ENCODE measurements at places on chromosomes 7 and 10.

DNA sequence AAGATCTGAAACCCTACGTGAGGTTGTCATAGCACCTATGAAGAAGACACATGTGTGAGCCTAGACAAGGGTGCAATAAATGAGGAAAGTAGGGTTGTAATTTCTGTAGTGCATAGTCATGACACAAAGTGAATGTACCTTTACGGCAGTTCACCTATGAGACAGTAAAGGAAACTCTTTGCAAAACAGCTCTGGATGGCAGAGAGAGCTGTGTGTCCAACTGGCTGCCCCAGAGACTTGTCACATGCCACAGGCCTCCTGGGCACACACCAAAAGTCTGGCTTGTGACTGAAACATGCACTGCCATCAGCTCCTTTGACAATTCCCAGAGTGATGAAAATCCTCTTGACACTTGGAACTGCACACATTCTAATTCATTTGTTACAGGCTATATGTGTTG is 90.7 kb upstream of the NAMPT start:
- DNase-seq, result no peak

GRCh38 chr10:125089469-125089868 is 70.9 kb downstream of the CTBP2 start:
- DNase-seq, result no peak

DNA sequence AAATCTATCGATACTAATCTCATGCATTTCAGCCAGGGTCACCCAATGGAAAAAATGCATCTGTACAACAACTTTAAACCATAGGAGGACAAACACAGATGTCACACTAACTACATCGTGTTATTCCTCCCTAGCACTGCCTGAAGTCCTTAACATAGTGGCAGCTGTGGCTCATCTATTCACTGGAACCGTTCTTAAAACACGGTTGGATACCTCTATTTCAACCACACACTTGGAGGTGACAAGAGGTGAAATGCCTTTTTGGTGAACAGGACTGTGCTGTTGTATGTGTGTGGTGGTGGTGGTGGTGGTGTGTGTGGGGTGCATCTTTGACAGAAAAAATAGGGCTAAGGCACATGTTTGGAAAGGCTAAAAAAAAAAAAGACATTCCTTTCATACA is 93.1 kb downstream of the NRP1 start:
- DNase-seq, result no peak

GRCh38 chr10:44068716-44069482 is 316.0 kb downstream of the CXCL12 start:
- no peak for DNase-seq

GRCh38 chr10:62584731-62585130 is 210.6 kb downstream of the ZNF365 start:
- no peak for DNase-seq

DNA sequence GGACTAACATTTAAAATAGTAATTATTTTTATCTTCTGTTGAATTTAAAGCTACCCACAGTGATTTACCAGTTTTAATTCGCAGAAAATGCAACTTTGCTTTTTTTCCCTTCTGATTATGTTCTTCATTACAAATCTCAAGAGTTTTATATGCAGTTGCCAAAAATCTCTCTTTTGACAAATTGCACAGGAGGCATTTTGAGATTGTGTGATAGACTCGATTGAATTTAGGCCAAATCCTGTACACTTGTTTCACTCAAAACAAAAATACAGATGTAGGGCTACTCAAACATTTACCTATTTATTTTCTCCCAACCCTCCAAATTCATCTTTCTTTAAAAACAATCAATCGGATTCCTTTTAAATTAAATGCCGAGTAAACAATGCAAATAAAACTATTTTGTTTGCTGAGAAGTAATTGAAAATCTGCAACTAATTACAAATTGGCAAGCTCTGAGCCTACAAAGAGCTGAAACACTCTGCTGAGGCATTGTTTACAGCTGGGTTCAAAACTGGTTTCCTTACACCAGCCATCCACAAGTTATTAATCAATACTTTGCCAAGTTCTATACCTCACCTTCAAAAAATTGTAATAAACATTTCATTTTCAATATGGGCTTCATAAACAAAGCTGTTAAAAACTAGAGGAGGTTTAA is 214.9 kb upstream of the TCF7L2 start:
- DNase-seq, result no peak

GRCh38 chr10:43942096-43942850 is 293.6 kb upstream of the ZNF32 start:
- no peak for DNase-seq

- DNase-seq, result no peak
These were observed 551.6 kb downstream of the CALN1 start for GRCh38 chr7:71860572-71860971.

- DNase-seq, result no peak
These were observed 683.9 kb downstream of the XPNPEP1 start for GRCh38 chr10:109239371-109239770.

- peak; percentile 31 for DNase-seq
These were observed 628 bp downstream of the PARP12 start for GRCh38 chr7:140062118-140062527.

- no peak for DNase-seq
These were observed 12.7 kb downstream of the PPIF start for GRCh38 chr10:79359816-79360498.

DNA sequence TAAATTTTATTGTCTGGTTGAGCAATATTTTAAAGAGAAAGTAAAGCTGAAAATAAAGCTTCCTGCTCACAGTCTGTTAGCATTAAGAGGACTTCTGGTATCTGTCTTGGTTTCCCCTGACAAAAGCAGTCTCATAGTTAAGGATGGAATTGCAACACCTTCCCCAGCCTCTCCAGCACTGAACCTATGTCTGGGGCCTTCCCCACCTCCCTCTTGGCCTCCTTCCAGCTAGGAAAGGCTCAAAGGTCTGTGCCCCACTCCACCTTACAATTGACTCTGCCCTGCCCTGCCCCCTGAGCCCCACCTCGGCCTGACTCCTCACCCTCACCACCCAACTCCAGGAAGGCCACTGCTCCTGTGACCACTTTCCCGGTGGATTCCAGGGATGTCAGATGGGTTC is 33.2 kb downstream of the COL17A1 start:
- DNase-seq, result no peak

DNA sequence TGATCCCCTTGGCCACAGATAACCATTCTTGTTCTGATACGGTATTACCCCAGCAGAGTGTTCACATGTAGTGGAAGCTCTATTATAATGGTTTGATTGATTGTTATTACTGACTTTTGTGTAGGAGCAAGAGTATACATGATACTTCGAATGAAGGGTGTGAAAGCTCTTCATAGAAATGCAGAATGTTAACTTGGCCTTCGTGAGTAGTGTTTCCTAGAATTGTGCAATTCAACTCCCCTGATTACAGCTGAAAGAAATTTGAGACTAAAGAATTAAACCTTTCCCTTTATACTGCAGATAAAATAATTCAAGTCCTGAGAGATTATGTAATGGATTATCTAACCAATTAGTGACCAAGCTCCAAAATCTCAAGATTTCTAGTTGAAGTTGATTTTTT is 38.2 kb downstream of the MKLN1 start:
- no peak for DNase-seq

- no peak for DNase-seq
These were observed 13.6 kb upstream of the SVIL start for GRCh38 chr10:29648114-29648982.

GRCh38 chr10:132487241-132488135 is 50.1 kb upstream of the INPP5A start:
- no peak for DNase-seq

DNA sequence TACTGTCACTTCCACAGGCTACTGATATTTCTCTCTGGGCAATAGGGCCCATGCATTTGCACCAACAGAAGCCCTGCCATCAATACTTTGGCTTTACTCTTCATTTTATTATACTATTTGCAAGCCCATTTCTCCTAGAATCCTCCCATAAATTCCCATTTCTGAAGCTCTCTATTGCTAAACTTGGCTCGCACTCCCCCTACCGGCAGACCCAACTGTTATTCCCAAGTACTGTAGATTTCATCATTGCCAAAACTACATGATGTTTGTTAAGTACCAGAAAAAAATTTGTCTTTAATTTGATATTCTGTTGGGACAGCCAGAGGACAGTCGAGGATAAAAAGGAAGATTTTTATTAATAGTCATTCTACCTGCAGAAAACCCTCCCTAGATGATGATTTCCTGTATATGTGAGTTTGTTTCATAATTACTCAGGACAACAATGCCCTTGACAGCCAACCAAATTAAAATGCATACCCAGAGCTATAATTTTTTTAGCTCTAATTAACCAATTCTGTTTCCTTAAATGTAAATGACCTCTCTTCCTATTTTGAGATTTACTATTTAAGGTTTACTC is 298.6 kb downstream of the REEP3 start:
- DNase-seq, result no peak

DNA sequence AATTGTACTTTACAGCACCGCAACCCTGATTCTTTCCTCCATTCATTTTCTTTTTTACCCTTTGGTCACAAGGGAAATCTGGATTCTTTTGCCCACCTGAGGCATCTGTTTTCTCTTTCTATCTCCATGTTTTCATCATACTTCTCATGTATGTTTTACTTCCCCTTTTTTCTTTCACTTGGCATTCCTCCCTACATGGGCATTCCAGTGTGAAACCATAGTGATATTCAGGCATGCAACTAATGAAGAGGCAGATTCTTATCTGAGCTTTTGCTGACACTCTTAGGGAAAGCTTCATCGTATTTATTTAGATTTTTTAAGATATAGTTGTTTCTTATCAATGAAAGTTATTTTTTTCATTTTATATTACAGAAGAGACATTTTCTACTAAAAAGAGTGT is 405.2 kb upstream of the TEX47 start:
- DNase-seq, result no peak

DNA sequence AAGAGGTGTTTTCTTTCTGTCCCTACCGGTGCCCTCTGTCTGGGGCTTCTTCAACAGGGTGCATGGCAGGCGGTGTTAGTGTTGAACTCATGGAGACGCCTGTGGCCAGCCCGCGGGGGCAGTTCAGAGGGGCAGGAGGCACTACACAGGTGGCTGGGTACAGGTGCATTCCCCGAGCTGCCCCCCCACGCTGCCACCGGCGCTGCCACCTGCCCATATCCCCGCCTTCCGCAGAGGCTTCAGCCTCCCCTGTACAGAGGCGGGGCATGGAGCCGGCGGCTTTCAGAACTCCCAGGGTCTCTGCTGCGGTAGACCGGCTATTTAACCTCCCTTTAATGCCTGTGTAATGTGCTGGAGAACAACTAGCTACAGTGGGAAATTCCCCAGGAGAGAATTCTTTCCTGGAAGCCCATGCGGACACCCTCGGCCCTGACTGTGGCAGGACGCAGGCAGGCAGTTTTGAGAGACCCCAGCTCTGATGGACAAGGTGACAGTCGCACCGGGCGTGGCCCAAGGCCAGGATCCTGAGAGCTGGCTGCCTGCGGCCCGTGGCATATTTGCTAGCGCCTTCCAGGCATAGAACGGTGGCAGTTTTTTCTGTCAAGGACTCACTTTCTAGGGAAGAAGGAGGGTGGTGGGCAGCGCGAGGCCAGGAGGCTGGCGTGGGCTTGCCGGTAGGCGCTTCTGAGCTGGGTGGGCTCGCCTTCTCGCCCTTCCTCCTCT is 53.7 kb upstream of the ZNF32 start:
- no peak for DNase-seq

- no peak for DNase-seq
These were observed 336.3 kb downstream of the PPP1R3A start for GRCh38 chr7:113582471-113582870.

- no peak for DNase-seq
These were observed at the start of gene ACTL6B for GRCh38 chr7:100655908-100656674. TSS of gene ACTL6B (minus strand) at chr7:100656448. CDS start at chr7:100656354, 94 bp downstream.

DNA sequence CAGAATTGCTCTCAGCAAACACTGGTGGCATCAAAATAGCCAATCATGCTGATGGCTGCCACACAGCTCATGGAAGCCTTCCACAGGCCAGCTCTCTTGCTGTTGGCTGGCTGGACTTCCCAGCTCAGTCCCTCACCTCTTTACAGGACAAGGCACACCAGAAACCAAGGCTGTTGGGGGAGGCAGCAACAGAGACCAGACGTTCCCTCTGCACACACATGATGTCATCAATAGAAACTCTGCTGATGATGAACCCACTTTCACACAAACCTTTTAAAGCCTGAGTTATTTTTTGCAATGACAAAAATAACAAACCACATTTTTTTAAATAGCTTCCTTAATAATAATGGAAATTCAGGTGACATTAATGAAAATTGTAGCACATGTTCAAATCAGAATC is 300.9 kb upstream of the C7orf33 start:
- DNase-seq, result no peak

- no peak for DNase-seq
These were observed 5.8 kb downstream of the GRIFIN start for GRCh38 chr7:2470204-2471021.

GRCh38 chr10:104038958-104039752 is 46.5 kb downstream of the COL17A1 start:
- DNase-seq, result no peak

DNA sequence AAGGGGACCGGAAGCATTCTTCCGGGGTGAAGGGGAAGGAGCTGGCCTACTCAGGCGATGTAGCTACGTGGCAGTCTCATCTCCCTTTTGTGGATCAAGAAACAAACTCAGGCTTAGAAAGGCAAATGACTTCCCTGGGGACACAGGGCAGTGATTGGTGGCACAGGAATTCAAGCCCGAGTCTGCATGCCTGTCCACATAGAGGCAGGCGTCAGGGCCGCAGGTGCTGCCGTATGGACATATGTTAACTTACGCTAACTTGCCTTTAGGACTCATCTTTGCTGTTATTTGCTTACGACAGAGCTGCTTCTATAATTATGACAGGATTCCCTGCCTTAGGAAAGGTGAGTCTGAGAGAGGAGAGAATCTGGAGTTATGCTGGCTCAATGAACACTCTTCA is 42.3 kb upstream of the KLF6 start:
- no peak for DNase-seq

GRCh38 chr7:50341724-50342123 is 37.2 kb downstream of the IKZF1 start:
- DNase-seq, result no peak

DNA sequence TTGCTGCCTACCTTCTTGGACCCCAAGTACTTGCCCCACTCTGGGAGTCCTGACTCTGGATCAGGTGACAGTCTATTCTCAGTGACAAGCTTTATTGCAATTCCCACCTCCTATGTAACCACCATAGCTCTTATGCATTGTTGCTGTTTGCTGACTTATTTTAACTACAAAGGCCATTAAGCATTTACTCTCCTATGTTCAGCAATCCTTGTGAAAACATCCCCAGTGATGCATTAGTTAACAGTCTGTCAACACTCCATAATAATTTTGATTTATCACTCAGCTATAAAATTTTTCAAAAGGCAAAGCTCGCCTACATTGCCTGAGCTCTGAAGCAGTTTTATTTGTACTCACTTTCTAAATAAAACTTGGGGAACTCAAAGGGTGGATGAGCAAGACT is 871.8 kb upstream of the SORCS1 start:
- no peak for DNase-seq

GRCh38 chr7:135971366-135971725 is 5.8 kb downstream of the MTPN start:
- no peak for DNase-seq

All from stimulated activated CD8-positive, alpha-beta memory T cell treated with anti-CD3 and anti-CD28 coated beads, Interleukin-7, amount 100 ng/mL, for 1 hour (primary cell).